ENCODE measurements at places on chromosomes 4 and X.

DNA sequence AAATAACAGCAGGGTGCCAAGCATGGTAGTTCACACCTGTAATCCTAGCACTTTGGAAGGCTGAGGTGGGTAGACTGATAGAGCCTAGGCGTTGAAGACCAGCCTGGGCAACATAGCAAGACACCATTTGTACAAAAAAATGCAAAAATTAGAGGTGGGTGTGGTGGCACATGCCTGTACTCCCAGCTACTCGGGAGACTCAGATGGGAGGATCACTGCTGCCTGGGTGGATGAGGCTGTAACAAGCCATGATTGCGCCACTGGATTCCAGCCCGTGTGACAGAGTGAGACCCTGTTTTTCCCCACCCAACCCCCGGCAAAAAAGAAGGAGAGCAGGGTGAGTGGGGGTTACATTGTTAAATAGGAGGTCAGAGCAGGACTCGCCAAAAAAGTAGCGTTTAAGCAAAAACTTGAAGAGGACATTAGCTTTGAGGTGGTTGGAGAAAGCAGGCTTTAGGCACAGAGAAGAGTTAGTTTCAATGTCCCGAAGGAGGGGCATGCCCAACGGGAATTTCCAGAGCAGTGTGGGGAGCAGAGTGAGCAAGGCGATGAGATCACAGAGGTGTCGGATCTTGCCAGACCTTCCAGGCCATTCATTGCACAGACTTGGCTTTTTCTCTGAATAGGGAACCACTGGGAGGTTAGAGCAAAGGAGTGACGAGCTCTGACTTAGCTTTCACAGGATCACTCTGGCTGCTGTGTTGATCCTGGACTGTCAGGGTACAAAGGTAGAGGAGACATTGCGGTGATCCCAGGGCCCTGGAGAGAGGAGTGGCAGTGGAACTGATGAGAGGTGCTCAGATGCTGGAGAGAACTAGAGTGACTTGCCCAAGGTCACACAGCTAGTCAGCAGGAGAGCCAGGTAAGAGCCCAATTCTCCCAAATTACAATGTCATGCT, 70.6 kb downstream of the TRAPPC11 start:
- no peak for DNase-seq

DNA sequence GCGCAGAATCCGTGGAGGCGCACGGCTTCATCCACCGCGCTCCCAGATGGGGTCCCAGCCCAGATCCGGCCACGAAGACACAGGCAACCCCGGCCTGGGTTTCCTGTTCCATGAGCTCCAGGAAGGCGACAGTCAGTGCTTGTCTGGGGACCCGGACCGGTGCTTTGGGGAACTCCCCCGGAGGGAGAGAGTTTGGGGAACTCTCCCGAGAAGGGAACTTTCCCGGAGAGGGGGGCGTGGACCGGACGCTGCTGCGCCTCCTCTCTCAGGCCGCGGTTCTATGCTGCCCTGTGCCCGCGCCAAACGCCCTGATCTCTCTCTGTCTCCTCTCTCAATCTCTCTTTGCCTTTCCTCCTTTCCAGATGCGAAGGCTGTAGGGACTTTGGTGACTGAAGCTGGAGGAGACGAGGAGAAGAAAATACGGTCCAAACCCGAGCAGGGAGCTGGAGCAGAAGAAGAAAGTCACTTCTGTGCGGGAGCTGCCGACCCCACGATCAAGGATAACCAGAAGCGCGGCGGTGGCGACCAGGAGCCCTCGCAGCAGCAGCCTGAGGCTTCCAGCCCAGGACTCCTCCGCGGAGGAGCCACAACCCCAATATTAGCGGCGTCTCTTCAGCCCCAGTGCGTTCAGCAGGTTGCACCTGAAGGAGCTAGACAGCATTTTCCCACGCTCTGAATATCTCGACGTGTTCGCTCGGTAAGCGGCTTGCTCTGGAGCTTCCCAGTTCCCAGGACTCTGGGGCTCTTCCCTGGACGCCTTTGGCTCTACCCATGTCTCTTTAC, 47.6 kb upstream of the NKAP start:
- DNase-seq: no peak

DNA sequence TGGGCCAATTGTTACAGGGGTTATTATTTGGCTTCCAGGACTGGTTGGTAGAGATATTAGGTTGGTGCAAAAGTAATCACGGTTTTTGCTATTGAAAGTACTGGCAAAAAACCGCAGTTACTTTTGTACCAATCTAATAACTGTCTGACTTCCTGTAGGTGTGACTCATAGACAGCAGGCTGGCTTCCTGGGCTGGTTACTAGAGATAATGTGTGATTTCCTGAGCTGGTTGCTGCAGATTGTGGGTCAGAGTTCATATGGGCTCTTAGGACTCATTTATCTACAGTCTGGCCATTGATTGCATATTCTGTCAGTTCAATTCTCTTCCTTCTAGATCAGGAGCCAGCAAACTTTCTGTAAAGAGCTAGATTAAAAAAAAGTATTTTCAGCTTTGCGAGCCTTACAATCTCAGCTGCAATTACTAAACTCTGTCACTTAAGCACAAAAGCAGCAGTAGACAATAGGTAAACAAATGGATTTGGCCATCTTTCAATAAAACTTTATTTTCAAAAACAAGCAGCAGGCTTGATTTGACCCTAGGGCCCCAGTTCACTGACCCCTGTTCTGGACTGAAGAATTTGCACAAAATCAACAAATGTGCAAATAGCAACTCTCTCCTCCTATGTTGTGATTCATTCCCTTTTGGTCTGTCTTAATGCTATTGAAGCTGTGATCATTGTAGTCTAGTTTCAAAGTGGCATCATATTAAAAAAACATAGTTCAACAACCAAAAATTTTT, 50.8 kb upstream of the BOD1L1 start:
- no peak for DNase-seq

DNA sequence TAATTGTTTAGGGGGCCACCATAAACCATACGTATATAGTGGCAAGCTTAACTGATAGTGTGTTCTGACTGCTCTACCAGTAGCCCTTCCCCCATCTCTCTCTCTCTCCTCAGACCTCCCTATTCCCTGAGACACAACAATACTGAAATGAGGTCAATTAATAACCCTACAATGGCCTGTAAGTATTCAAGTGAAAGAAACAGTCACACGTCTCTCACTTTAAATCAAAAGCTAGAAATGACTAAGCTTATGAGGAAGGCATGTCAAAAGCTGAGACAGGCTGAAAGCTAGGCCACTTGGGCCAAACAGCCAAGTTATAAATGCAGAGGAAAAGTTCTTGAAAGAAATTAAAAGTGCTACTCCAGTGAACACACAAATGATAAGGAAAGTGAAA, 78.0 kb downstream of the PRDM5 start:
- DNase-seq: no peak

GRCh38 chr4:82785611-82786400, 12.8 kb downstream of the SCD5 start:
- DNase-seq: no peak

- no peak for DNase-seq
These were observed 611.6 kb upstream of the GRIA3 start for GRCh38 chrX:122572461-122572860.

DNA sequence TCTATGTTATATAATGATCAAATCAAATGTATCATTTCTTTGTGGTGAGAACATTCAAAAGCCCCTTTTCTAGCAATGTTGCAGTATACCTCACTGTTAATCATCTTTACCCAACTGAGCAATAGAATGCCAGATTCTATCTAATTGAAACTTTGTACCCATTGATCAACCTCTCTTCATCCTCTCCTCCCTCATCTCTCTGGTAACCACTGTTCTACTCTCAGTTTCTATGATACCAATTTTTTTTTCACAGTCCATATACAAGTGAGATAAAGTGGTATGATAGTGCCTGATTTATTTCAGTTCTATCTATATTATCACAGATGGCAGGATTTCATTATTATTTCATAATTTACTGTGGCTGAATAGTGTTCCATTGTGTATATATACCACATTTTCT, 209.8 kb downstream of the SPCS3 start:
- DNase-seq: no peak

- DNase-seq: no peak
These were observed 3.0 kb upstream of the ZFP92 start for GRCh38 chrX:153408221-153408721.

GRCh38 chrX:88416965-88417364, 330.1 kb upstream of the CPXCR1 start:
- DNase-seq: no peak

GRCh38 chr4:184553891-184554290, 79.5 kb upstream of the IRF2 start:
- no peak for DNase-seq

GRCh38 chr4:114005569-114006442, 26.4 kb upstream of the ARSJ start:
- DNase-seq: no peak

DNA sequence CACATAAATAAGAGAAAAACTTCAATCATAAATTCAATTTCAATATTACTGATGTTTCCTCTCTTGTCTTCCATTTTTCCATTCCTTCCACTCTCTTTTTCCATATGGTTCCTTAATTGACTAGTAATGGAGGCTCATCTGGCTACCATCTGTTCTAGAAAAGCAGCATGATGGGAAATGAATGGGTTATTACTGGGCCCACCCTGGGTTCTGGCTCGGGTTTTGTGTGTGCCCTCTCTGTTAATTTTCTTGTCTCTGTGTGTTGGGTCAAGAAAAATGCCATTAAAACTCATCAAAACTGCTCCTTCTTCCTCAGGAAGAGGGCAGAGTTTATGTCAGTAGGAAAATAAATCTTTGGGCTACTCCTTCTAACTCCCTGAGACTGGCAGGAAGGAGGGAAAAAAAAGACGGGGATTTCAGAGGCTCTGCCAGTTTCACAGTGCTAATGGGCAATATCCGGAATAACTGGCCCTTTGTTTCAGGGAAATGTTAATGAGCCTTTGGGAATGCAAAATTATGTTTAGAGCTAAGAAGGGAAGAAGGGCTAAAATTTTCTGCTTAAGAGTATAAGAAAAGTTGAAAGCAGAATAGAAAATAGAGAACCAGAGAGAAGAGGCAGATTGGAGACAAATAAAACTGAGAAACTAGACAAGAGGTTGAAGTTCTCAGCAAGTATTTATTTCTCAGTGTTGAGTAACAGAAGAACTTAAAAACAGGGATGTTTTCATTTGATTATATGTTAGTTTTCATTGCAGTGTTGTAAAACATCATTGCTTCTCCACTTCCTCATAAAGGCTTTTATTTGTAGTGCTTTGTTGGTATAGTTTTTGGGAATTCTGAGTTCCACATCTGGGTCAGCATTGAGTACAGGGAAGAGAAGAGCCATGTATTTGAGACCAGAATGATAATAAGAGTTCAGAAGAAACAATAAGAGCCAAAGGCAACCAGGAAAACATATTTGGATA, 19.7 kb downstream of the GABRB1 start:
- DNase-seq: no peak

DNA sequence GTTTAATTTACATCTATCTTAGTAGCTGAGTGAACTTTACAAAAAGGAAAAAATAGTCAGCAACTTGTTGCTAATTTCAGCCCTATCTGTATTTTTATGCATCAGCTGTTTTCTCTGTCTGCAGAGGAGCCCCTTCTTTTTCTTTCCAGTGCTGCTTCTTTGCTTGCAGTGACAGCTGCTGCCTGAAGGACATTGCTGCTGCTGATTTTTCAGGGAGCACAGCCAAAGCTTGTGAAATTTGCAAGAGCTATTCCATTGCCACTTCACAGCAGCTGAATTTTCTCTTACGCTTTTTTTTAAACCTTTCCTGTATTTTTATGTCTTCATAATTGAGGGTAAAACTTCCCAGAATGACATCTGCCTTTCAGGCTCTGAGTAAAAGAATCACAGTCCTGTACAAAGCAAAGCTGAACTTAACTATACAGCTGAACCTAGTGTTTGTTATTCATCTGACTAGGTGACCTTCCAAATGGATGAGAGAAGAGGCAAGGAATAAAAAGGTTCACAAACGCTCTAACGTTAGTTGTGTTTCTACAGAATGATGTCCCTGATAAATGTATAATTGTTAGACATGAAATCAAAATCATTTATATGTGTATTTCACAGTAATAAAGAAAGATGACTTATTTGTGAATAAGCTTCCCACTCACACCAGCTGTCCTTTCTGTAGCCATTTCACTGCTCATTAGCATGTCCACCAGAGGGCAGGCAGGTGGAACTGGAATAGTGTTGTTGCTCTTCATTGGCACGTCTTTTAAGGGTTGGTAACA, 541.4 kb downstream of the ADGRL3 start:
- no peak for DNase-seq

GRCh38 chr4:186725469-186726425, 2.1 kb upstream of the FAT1 start:
- DNase-seq: no peak

- no peak for DNase-seq
These were observed 18.3 kb downstream of the RBBP7 start for GRCh38 chrX:16851827-16852226.

DNA sequence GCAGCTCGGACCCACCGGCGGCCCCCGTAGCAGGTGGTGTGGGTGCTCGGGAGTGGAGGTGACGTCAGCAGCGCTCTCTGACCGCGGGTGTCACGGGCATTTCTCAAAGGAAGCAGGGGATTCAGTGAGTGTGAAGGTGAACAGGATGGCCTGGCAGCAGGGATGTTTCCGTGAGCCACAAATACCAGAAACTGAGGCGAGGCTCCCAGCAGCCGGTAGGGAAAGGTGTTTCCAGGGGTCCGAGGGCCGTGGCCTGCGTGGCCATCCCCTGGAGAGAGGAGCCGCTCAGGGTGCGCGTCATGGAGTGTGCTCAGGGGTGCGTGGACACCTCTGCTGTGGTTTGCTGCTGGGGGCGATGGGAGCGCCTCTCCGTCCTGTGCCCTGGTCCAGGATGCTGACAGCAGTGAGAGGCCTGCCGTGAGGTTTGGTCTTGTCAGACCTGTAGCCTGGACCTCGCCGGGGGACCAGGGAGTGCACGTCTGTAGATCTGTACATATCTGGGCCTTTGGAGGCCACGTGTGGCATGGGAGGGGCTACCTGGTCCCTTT, 10.2 kb upstream of the HGFAC start:
- DNase-seq: no peak

DNA sequence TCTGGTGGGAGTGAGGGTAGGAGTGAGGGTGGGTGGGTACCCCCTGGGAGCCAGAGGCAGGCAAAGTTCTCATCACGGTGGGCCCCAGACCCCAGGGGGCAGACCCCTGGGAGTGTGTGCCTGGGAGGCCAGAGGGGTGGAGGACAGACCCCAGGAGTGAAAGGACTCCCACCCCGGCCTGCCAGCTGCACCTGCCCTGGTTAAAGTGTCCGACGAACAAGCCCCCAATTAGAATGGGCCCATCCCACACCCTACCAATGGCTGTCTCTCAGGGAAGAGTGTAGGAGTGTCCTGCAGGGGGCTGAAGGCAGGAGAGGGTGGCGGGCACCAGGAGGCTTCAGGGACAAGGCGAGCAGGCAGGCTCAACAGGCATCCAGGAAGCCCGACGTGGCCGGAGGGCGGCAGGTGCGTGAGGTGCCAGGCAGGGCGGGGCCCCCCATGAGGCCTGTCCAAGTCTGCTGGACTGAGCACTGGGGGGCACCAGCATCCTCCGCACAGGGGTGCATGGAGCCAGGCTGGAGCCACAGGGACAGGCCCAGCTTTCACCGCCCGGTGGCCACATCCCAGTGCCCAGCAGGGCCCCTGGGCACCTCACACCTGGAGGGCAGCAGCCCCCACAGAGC, 8.7 kb downstream of the PDE6B start:
- DNase-seq: no peak

GRCh38 chrX:131633285-131633917, 89.5 kb downstream of the OR13H1 start:
- DNase-seq: peak; percentile 10

- DNase-seq: no peak
These were observed 39.1 kb upstream of the TMEM184C start for GRCh38 chr4:147578051-147578476.

- no peak for DNase-seq
These were observed 46.4 kb downstream of the SGMS2 start for GRCh38 chr4:107870916-107871786.
